ENCODE measurements at places on chromosomes 7 and 10.
A peak's percentile ranks its signal among the peaks of the same experiment; 100 is the strongest.

DNA sequence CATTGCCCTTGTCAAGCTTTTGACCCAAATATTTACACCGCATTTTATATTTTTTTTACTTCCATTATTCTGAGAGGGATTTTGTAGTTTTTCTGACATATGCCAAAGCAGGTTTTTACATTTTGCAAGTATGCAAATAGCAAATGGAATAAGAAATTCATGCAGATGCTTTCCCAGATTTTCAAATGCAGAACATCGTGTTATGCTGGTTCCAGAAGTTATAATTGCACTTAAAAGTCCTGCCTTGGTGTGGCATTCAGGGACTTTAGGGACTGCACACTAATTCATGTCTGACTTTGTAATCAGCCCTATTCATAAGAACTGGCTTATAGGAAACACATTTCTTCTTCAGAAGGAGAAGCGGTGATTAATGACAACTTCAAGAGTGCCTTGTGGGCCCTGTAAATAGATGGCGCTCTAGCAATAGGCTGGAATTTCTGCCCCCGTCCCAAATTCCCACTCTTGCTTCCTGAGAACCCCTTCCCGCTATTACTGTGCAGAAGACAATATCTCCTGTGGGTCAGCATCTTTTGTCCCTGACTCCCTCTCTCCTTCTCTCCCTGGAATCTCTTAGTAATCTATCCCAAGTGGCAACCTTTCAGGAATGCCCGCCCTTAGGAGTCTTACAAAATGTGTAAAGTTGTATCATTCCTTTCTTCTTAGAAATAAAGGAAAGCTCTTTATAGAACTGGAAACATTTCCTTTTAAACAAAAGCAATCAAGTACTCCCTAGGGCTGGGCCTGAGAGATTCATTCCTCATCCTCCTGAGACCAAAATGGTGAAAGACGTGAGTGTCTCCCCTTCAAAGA, 264.0 kb downstream of the INHBA start:
- DNase-seq: no peak

- peak; percentile 3 for DNase-seq
These were observed 10.2 kb upstream of the GDF2 start for GRCh38 chr10:47311932-47312662.

- DNase-seq: no peak
These were observed 641.1 kb downstream of the PCDH15 start for GRCh38 chr10:54159924-54160323.

DNA sequence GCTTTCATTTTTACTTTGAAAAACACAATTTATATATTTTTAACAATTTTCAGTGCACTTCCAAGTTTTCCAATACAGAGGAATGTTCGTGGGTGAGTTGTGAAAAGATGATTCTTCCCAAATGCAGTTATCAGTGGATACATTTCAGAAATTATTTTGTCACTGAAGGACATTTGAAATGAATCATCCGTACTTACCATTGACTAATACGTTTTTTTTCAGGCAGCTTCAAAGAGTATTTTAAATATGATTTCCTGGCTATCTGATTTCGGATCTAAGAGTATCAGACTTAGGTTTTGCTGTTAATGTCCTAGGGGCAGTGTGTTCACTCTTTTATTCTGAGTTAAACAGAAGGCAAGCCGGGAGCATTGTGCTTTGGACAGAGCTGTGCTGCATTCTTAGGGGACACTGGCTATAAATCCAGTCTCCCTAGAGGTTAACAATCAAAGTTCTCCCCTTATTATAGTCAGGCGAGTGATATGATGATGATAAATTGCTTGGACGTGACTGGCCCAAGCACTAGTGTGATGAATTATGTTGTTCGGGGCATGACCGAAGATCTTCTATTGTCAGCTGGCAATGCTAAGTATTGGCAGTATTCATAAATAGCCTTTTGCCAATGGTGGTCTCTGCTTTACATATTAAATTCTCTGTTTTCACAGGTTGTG, 4.5 kb downstream of the PTER start:
- DNase-seq: no peak

DNA sequence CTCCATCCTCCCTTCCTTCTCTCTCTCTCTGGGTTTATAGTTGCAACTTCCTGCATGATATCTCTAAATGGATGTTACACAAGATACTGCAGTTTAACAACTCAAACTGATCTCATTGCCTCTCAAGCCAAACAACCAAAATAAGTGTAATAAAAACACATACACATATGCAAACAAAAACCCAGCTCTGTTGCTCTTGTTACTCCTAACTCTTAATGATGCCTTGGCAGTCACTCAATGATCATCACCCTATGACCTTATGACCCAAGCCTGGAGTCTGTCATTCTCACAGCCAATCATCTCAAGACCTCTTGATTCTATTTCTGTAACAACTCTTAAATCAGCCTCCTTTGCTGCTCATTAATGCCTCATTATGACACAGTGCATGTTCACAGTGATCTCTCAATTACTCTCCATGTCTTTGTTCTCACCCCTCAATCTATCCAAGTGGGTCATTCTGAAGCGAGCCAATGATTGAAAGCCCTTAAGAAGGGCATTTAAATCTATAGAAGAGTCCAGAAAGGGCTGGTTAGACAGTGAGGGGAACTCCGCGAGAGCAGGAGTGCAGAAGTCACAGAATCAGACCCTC, 210.9 kb downstream of the INHBA start:
- DNase-seq: no peak

- DNase-seq: no peak
These were observed 76.5 kb downstream of the AFAP1L2 start for GRCh38 chr10:114327537-114328440.

GRCh38 chr10:8386781-8387180, 332.3 kb downstream of the GATA3 start:
- no peak for DNase-seq

DNA sequence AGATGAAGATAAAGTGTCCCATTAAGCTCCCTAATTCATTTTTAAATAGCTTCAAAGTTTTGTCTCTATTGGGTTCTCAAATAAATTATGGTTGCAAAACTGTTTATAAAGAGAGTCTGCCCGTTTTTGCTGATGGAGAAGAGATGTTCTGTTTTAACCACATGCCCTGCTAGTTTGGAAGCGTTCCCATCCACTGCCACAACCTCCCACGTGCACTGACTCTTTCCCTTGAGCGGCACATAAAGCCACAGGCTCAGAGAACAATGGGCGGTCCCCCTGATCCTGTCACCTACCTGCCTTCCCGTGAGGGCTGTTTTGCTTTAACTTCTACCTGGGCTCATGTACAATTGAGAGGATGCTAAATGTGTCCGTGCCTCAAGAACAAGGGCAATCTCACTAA, 65.5 kb downstream of the CPVL start:
- DNase-seq: no peak

DNA sequence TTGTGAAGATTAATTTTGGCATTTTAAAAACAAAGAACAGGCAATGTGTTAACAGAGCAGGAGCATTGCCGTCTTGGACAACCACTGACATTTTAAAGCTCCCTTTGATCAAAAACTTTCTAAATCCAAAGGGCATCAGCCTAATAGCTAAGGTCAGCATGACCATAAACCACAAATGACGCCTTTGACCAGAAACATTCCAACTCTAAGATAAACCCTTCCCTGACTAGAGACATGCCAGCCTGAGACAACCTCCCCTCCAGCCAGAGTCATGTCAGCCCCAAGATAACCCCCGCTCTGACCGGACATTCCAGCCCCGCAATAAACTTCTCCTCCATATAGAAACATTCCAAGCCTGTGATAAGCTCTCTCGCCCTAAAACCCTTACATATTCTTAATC, 949.4 kb upstream of the POT1 start:
- DNase-seq: no peak

- DNase-seq: no peak
These were observed 235.2 kb downstream of the WDR37 start for GRCh38 chr10:1291178-1292090.

DNA sequence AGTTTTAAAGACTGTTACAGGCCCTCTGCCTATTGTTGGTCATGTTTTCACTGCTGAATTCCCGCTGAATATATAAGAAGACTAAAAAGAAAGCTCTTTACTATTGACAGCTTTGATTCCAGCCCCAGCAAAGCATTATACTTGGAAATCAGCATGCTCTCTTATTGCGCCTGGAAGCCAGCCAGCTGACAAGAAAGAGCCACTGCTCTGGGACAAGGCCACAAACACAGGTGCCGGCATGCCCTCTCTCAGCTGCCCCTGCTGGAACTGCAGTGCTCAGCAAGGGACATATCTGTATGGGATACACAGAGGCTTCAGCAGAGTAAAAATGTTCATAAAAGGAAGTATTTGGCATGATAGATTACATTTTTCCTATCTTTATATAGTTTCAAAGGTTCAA, 523.9 kb downstream of the ADRA2A start:
- no peak for DNase-seq

DNA sequence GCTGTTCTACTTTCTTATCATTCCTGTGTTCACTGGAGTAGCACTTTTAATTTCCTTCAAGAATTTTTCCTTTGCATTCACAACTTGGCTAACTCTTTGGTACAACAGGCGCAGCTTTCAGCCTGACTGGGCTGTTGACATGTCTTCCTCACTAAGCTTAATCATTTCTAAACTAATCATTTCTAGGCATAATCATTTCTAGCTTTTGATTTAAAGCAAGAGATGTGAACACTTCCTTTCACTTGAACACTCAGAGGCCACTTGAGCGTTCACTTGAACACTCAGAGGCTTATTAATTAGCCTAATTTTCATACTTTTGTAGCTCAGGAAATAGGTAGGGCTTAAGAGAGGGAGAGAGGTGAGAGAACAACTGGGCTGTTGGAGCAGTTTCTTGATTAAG, 15.9 kb downstream of the C10orf90 start:
- no peak for DNase-seq

GRCh38 chr7:77797734-77798393, 370 bp downstream of the TMEM60 start:
- DNase-seq: no peak

GRCh38 chr7:91811236-91811635, 69.3 kb downstream of the MTERF1 start:
- no peak for DNase-seq

- DNase-seq: no peak
These were observed 105.5 kb downstream of the CHN2 start for GRCh38 chr7:29300026-29300480.

- DNase-seq: peak; percentile 68
These were observed 278.1 kb upstream of the SP4 start for GRCh38 chr7:21149809-21150208.

- no peak for DNase-seq
These were observed 211.9 kb upstream of the ETV1 start for GRCh38 chr7:14201353-14201752.

- DNase-seq: no peak
These were observed 303.5 kb downstream of the OTUD1 start for GRCh38 chr10:23742368-23742767.

DNA sequence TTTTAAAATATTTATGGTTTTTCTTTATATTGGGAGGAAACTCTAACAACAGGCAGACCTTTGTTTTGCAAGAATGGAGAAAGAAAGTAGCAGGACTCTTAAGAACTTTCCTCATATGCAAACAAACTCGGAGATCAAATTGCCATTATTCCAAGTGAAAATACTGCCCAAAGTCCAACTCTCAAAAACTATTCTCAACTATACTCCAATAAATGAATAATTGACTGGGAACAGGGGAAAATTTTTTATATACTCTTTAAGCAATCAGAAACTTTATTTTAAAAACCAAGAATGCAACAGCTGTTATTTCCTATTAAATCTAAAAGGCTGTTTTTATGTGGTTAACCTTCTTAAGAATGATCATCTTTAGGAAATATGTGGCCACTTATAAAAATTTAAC, 101.9 kb downstream of the COL28A1 start:
- DNase-seq: no peak

DNA sequence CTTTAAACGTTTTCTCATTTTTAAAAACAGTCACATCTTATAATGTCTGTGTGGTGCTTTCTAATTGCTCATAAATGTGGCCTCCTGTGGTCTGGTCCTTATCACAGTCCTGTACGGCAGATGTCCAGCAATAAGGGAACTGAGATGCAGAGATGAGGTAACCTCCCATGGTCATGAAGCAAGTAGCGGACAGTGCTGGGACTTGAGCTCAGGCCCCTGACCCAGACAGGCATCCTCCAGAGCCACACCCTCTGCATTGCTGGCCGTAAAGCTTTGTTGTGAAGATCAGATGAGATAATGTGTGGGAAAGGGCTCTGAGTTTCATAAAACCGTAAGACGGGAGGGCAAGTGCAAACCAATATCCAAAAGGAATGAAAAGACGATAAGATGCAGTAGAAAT, 48.2 kb downstream of the DYNC2I1 start:
- DNase-seq: no peak

- DNase-seq: no peak
These were observed 166.6 kb downstream of the INHBA start for GRCh38 chr7:41536122-41536872.

GRCh38 chr10:122657255-122657654, 42.4 kb downstream of the C10orf120 start:
- no peak for DNase-seq

GRCh38 chr7:7944619-7945282, 23.8 kb upstream of the GLCCI1 start:
- DNase-seq: no peak

DNA sequence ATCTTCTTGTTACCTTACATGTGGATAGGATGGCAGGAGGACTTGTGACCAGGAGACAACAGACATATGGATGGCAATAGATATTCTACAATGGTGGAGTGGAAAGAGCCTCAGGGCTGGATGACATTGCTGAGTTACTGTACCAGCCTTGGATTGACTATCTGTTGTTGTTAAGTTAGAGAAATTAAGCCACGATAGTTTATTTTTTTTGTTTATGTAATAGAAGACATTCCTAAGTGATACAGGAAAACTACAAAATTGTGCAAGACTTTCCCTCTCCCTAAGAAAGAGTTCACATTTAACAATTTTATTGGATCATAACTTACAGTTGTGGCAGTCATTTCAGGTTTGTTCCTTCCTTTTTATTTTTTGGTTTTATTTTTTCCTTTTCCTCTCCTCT, 230.7 kb upstream of the CACNA2D1 start:
- DNase-seq: no peak

DNA sequence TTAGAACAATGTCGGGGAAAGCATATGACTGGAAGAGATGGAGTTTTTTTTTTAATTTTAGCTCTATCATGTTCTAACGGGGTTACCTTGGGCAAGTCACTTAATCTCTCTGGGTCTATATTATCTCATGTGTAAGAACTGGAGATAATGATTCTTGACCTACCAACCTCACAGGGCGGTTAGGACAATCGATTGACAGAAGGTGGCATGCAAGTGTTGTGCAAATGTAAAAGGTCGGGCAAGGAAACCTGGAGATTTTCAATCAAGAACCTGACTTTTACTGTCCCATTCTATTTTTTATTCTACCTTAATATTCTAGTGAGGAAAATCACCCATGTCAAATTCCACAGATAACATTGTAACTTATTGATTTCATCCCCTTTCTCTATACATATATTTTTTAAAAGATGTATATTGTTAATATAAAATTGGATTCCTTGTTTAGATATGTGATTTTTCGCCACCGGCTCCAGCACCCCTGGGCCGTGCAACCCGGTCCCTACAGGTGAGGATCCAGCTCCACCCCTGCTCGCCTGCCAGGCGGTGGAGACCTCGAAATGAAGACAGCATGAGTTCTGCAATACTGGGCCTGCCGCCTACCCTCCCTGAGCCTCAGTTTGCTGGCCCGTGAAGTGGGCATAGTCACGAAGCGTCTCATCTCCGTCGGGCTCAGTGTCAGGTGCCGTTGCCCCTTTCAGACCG, 497.6 kb upstream of the PHF14 start:
- DNase-seq: no peak
